ENCODE measurements at places on chromosomes 11 and 22.
A peak's percentile ranks its signal among the peaks of the same experiment; 100 is the strongest.

DNA sequence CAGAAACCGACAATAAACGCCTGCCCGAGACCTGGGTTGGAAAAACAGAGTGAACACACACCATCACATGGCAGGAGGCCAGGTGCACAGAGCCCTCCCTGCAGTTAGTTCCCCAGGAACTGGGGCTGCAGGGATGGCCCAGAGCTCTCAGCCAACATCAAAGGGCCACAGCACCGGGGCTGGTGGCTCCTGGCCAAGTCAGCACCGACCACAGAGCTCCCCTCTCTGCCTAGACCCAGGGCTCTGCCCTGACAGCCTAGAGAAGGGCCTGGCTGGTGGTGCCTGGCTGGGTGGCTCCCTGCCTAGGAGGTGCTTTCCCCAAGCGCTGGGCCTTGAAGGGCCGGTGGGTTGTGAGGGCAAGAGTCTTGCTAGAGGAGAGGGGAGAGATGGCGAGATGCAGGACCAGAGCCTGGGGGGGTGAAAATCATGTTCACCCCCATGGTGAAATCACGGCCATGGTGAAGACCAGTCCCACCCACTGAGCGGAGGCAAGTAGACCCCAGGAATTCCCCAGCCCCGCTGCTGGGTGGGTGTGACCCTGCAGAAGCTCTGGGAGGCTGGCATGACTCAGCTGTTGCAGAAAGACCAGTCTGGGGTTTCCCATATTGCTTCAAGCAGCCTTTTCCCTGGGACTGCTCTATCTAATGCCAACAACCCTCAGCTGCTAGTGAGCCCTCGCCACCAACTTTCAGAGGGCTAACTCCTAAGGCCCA is 7.2 kb upstream of the BID start:
- DNase-seq = no peak

GRCh38 chr11:42657169-42657568 is 654.6 kb upstream of the API5 start:
- no peak for DNase-seq

- no peak for DNase-seq
These were observed 1.4 kb downstream of the SGSM1 start for GRCh38 chr22:24807284-24807950.

DNA sequence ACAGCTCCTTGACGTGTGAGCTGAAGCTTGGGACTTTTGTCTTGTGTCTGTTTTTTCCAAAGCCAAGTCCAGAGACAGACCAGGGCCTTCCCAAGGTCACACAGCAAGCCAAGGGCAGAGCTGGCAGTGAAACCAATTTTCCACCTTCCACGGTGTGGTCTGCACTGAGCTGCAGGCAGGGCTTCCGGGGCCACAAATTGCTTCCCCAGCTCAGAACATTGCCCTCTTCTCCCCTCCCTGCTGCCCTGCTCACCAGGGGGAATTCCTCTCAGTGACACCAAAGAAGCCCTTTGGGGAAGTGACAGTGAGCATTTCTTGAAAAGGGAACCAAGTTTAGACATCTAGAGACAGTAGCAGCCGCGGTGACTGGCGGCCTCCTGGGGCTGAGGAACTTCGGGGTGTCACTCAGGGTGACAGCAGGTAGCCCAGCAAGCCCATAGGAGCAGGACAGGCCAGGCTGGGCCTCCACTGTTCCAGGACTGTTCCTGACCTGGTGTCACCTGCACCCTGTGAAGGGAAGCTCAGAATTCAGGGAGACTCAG is 9.2 kb downstream of the FXYD2 start:
- no peak for DNase-seq

GRCh38 chr11:78647986-78648875 is 73.6 kb upstream of the NARS2 start:
- DNase-seq = no peak

GRCh38 chr11:34209809-34210208 is 104.4 kb downstream of the NAT10 start:
- DNase-seq = no peak

DNA sequence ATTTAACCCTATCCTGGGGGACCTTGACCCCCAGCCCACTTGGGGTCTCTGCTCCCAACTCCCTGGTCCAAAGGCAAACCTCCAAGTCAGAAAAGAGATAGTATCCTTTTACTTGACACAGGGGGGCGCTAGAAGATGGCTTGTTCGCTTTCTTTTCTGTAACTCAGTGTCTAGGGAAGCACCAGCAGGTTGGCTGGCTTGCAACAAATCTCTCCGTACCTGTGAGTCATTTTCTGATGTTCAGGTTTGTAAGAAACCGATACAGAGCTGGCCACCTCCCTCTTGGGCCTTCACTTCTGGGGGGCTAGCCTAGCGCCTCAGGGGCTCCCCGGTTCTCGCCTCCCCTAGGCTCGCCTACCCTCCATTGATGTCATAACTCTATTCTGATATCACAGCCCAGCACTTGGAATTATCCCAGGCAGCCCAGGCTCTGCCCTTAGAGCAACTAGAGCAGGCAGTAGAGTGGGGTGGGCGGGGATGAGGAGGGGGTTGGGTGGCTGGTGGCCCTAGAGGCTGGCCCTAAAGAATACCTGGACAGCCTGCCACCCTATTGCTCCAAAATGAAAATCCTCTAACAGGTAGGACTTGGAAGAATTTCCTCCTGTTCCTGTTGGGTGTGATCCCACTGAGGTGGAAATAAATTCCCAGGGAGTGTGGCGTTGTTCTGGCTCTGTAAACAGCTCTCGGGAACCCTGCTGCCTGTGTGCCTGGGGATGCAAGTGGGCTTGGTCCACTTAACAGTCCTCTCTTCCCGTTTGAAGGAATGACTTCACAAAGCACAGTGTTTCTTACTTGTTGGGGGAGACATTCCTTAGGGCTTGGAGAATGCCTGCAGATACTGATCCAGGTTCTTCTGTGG is 69.4 kb downstream of the OSBP2 start:
- peak; percentile 84 for DNase-seq

DNA sequence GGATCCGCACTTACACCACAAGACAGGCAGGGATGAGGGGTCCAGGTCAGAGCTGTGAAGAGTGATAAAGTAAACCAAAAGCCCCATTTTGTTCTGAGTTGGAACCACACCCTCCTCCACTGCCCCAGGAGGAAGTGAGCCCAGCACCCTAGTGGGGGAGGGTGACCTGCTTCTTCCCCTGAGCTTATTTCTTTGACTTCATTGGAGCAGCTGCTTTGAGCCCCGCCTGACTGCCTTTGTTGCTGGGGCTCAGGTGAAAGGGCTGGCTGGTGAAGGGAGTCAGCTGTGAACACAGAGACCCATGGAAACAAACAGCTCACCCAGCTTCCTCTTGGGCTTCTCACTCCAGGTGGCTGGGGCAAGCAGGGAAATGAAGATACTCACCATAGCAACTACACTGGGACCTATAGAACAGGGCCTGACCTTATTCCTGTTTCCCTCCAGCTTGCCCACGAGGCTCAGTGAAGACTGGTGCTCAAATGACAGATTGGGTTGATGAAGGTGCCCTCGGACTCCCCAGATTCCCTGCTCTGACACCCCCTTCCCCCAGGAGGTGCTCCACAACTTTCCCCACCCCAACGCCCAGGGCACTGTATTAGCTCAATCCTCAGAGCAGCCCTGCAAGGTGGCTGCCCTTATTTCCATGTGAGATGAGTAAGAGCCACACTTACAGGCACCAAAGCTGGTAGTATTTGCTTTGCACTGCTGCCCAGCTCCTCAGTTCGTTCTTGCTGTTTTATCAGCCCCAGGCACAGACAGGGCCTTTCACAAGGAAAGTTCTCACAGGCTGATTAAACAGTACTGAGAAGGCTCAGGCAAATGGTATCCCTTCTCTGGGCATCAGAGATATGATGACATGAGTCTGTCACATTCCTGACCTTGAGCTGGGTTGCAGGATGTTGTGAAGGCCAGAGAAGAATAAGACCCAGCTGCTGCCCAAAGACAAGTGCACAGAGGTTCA is 2.4 kb downstream of the UCP2 start:
- DNase-seq = no peak

DNA sequence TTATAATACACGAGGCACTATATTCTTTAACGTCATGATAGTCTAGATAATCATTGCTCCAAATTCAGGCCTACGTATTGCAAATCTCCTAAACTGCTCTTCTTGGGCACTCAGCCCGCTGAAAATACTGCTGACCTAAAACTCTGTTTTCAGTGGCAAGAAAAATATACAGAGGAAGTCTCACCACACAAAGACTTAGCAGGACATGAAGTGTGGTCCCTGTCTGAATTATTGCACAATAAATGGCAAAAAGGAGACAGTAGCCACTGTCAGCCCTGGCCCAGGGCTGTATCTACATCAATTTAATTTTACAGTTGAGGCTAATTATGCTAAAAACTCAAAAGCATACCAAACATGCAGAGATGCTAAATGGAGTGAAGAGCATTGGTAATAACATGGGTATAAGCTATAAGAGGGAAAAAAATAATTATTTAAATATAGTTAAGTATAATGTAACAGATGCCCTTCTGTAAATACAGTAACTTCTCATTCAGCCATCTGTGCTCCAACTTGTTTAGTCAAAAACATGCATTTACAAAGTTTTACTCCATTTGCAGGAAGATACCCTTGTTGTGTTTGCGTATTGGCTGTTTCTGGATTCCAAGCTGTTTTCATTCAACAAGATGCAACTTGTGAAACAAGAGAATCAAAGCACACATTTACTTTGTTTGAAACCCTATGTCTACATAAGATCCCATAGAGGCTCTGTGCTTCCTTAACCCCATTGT is 800.0 kb upstream of the LUZP2 start:
- DNase-seq = no peak

DNA sequence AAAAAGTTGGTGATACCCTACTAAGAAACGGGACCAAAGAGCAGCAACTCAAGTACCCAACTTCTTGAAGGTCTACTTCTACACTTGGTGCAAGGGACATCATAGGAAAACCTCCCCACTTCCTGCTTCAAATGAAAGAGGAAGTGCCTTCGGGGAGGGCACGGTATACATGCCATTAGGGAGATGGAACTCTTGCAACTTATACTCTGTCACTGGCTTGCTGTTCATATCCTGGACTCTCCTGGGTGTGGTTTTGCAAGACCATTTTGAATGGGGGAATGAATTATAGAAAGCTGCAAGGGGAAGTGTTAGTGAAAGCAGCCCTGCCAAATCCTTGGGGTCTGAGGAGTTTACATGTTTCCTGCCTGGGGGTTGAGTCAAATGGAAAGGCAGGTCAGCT is 41.9 kb downstream of the CSNK2A3 start:
- no peak for DNase-seq

- no peak for DNase-seq
These were observed 16.7 kb upstream of the EHF start for GRCh38 chr11:34604145-34604544.

- DNase-seq = no peak
These were observed 38.7 kb downstream of the NARS2 start for GRCh38 chr11:78535920-78536319.

DNA sequence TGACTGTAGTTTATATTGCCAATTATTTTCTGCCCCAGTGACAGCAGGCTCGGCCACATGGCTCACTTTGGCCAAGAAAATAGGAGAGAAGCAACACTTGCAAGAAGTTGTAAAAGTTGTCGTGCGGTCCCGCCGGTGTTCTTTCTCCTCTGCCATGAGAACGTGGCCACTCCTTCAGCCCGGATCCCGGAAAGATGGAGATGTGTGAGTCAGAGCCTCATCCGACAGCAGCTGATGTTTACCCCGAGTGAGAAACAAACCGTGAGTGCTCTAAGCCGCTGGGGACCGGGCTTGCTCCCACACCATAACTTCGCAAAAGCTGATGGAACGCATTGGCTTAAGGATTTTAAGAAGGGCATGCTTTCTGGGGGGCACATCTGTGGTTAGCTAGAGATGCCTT is 157.0 kb downstream of the CACNA1I start:
- DNase-seq = no peak

GRCh38 chr11:96466607-96467006 is 76.8 kb downstream of the JRKL start:
- DNase-seq = no peak

DNA sequence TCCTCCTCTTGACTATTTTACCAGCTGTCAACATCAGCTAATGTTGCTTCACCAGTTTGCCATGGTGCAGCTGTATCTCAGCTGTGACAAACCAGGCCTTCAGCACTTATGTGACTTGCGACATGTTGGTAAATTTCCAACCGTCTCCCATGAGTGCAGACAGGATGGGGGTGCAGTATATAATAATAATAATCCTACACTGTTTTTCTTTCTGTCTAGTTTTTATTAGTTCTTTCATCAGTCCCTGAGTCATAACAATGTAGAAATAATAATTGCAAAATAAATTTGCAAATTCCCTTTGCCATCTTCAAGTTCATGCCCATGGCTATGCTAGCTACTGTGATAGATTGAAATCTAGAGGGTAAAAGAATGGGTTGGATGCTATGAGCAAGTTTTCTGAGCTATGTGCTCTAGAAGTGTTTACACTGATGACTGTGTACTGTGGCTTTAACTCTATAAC is 4.9 kb downstream of the MMP13 start:
- DNase-seq = no peak

GRCh38 chr11:128848815-128849455 is 18.2 kb downstream of the KCNJ1 start:
- DNase-seq = peak; percentile 99

DNA sequence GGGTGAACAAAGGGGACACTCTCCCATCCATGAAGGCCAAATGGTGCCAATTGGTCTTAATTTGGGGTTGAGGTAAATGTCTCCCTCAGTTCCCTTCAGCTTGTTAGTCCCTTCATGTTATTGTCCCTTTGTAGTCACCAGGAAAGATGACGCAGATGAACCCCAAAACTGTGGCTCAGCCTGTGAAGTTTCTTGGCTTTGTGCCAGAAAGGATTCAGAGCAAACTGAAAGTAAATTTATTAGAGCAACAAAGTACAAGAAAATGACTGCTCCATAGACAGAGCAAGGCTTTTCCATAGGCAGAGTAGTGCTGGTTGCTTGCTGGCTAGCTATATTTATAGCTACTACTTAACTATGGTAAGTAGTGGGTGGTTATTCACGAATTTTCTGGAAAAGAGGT is 16.7 kb downstream of the OR4C3 start:
- DNase-seq = no peak

GRCh38 chr11:97979741-97980140 is 1041.0 kb upstream of the CNTN5 start:
- no peak for DNase-seq

DNA sequence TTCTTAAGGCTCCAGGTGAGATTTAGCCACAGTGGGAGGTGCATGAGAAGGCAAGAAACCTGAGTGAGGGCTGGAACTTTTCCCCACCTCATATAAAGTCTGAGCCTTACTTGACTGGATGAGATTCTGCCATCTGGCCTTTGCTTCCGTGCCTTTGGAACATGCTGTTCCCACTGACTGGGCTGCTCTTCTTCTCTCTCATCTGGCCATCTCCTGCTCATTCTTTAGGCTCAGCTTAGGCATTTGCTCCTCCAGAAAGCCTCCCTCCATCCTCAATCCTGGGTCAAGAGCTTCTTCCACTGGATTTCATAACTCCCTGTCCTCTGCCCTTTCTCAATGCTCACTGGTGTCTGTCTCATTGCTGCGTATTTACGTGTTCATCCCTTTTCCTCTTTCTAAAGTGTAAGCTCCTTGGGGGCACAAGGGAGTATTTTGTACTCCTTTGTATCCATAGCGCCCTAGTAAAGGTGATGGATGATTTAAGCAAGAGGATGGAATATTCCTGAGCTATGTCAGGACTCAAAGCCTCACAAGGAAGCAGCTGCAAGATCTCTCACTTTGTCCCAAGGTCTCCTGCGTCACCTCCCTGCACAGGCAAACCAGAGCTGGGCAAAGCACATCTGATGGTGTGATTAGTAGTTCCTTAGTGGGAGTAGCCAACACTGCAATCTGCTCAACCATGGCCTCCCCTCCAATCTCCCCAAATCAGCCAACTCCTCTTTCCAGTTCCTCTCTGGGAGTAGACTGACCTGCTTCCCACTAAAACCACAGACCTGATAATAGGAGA is 15.3 kb downstream of the HSPA8 start:
- no peak for DNase-seq
